Stimulated activated memory B cell treated with anti-CD40 and anti-IgM and Interleukin-4, amounts not matched to agents 10 μg/mL and 1 μg/mL and 100 μg/mL, for 72 hours (primary cell): ENCODE measurements at places on chromosomes 6 and 20.

DNA sequence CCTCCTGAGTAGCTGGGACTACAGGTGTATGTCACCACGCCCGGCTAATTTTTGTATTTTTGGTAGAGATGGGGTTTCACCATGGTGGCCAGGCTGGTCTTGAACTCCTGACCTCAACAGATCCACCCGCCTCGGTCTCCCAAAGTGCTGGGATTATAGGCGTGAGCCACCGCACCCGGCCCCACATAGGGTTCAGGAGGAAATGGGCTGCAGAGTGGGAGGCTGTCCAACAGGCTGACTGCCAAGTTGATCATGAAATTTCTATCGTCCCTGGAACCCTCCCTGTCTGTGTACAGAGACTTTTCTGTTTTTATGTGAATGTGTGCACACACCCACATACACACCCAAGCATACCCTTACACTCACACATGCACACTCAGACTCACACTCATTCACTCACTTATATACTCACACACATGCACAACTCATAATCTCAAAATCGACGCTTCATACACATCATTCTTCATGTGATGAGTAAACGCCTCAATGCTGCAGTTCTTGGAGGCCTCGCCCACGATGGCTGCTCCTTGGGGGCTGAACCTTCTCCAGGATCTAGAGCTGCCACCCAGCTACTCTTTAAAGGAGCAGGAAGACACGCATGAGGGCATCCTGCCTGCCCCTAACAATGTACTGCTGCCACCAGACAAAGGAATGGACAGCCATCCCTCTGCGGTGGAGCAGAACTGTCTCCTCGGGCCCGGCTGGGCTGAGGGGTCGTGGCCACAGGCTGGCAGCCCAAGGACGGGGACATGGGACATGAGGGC, 35.6 kb downstream of the SUN5 start:
- ATAC-seq = no peak

DNA sequence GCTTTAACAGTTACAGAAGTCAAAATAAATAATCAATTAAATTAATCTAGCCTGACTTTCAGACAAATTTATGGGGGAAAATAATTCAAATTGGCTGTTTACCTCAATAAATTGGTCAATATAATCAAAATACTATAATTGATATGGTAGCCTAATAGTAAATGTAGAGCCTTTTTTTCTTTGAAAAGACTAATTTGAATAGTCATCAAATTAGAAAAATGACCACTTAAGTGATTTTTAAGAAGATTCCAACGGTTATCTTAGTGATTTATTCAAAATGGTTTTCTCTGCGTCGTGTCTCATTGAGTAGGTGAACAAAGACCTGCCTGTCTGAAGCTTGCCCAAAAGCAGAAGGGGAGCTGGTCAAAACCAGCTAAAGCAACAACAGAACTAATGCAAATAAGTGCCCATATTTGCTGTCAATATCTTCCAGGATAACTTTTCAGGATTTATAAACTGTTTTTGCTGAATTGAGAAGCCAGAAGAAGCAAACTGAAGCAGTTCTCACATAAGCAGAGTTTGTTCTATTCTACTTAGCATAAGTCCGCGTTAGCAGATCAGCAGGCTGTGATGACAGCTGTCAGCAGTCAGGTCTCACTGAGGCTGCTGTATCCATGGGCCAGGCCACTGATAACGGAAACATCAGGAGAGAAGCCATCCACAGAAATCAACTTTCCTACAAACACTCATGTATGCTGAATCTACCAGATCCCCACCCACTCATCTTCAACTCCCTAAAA, 7.0 kb downstream of the RCAN2 start:
- ATAC-seq = no peak

GRCh38 chr20:35240811-35241293, 14.4 kb downstream of the MMP24 start:
- ATAC-seq = no peak

DNA sequence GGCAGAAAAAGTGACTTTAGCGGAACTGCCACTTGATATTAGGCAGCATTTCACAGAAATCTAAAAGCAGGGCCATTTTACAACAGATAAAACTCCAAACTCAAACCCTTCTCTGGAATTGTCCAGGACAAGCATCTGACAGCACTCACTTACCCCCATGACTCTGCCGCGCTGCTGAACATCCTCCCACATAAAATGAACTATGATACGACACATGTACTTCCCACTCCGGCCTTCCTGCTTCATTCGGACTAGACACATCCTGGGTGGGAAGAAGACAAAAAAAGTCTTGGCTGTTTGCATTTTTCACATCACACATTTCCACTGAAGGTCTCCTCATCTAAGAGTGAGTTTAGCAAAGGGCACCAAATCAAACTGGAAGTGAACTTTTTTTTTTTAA, 54.8 kb upstream of the FAM83C start:
- no peak for ATAC-seq

- no peak for ATAC-seq
Measured at GRCh38 chr6:112911959-112912358, 564.8 kb downstream of the RFPL4B start.

- ATAC-seq = no peak
Measured at GRCh38 chr6:165971202-165971601, 196.4 kb downstream of the TBXT start.

DNA sequence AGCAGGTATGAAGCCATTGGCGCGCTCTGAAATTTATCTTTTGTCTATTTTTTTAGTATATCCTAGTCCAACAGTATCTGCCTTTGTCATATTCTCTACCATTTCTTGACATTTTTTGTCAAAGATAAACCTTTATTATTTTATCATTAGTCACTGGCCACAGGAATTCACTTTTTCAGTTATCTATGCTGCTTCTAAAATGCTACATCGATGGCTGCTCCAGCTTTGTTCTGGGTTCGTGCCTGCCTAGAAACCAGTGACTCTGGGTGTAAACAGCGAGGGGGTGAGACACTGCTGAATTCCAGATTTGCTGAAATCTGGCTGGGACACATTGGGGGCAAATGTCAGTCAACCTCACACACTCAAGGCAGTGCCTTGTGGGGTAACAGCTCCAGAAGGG, 193.4 kb downstream of the CDC5L start:
- ATAC-seq = no peak

DNA sequence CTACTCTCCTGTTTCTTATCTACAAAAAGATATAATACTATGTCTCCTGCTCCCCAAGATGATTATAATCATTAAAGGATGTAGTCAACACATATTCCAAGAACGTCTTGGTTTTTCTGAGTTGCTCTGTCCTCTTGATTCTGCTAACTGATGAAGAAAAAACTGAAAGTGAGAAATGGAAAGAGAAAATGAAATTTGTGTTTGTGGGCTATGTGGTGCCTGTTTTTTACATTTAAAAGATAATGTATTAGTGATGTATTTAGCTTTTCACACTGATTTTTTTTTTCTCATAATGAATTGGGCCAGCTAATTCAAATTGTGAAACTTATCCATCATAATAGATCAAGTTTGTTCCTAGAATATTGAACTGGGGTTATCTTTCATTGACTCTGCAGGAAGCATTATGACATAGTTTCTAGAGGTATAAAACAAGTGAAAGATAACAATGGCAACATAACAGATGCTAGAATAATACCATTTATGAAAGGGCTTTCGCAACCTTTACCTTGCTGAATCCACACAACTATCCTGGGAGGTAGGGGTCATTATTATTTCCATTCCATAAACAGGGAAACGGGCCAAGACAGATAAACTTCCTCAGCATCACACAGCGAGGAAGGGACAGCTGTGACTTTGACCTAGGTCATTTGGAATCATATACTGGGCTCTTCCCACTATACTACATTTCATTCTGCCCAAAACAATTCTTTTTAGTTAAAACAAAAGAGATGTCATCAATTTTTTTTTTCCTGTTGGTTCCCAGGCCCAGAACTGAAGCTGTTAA, 336.7 kb downstream of the GJA1 start:
- no peak for ATAC-seq

GRCh38 chr6:155248008-155249001, 15.5 kb upstream of the CLDN20 start:
- ATAC-seq = peak; percentile 72

- no peak for ATAC-seq
Measured at GRCh38 chr6:44185953-44186634, 27.5 kb downstream of the CAPN11 start.

DNA sequence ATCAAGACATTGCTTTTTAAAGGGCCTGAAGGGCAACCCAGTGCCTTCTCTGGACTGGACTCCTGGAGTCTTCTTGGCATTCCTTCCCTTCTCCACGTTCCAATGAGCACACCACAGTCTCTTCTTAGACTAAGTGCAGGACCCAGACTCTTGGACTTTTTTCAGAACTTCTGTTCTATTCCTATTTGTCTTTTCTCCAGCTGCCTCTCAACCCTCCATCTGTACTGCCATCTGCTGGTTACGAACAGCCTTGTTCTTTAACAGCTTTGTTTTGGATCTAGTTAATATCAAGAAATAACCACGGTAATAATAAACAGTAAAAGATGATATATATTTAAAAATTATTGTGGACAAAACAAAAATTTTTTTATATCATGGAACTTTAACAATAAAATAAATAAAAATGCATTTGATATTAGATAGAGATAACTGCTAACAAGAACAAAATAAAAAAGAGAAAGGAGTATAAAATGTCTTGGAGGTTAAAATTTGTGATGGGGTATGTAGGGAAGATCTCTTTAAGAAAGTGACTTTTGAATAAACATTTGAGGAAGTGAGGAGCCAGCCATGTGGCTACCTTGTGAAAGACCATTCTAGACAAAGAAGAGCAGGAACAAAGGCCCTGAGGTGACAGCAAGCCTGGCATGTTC, 105.1 kb upstream of the HCRTR2 start:
- ATAC-seq = no peak

GRCh38 chr6:125930765-125931418, 25.7 kb upstream of the HINT3 start:
- no peak for ATAC-seq

- ATAC-seq = no peak
Measured at GRCh38 chr20:49593466-49594142, 25.7 kb upstream of the PTGIS start.

DNA sequence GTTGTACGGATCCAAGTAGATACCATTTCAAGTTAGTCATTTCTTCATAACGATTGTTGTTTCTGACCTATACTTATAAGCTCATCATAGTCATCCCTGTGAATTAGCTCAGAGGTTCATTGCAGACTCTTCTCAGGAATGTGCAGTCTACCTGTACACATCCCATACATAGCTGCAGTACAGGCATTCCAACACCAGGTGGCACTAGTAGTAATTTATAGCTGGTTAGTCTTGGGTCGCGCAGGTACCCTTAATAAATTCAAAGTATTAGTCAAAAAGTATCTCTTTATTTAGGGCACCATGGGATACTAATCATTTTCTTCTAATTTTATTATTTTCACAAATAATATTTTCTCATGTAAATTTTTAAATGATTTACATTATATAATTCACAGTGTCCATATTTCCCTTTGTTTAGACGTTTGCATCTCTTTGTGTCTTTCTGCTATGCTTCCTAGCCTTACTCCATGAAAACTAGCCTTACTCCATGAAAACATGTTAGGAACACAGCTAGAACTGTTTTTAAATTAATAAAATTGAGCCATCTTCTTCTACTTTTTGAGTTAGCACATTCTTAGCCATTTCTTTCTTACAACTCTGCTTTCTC, 128.6 kb upstream of the FAM83B start:
- ATAC-seq = peak; percentile 48

- ATAC-seq = peak; percentile 61
Measured at GRCh38 chr20:44736170-44737021, 9.3 kb upstream of the KCNK15 start.

GRCh38 chr20:4056880-4057279, 41.5 kb upstream of the RNF24 start:
- ATAC-seq = no peak

DNA sequence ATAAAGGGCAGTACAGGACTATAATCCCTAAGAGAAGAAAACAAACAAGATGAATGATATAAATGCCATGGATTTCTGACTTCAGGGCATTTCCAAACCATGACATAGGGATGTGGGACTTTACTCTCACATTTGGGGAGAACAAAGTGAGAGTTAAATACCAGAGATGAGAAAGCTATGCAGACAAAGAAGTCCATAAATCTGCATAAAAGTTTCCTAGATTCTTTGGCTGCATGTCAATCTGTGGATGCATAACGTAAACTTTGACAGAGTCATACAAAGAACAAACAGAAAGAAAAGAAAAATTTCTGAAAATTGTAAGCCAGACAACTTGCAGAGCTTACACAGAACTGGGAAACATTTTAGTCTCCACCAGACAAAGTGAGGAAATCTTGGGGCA, 11.7 kb downstream of the EPM2A start:
- ATAC-seq = no peak

DNA sequence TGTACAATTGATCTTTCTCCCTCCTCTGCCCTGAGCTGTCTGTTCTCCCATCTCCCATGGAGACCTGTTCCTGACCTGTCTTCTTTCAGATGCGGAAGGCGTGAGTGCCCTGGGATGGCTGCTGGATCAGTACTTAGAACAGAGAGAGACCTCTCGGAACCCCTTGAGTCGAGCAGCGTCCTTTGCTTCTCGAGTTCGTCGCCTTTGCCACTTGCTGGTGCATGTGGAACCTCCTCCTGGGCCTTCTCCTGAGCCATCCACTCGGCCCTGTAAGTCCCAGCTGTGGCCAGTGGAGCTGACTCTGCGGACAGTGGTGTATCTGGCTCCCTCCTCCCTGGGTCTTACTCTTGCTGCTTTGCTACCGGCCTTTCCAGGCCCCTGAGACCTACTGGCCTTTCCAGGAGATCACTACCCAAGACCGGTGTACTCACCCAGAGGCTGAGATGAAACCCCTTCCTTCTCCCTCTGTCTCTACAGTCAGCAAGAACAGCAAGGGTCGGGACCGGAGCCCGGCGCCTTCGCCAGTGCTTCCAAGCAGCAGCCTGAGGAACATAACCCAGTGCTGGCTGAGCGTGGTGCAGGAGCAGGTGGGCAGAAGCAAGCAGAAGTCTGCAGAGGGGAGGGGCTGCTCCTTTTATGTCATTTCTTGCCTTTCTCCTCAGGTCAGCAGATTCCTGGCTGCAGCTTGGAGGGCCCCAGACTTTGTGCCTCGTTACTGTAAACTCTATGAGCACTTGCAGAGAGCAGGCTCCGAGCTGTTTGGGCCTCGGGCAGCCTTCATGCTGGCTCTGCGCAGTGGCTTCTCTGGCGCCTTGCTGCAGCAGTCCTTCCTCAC, 22.5 kb downstream of the CUL9 start:
- no peak for ATAC-seq

GRCh38 chr20:36234771-36235320, 1.4 kb upstream of the AAR2 start:
- ATAC-seq = no peak

DNA sequence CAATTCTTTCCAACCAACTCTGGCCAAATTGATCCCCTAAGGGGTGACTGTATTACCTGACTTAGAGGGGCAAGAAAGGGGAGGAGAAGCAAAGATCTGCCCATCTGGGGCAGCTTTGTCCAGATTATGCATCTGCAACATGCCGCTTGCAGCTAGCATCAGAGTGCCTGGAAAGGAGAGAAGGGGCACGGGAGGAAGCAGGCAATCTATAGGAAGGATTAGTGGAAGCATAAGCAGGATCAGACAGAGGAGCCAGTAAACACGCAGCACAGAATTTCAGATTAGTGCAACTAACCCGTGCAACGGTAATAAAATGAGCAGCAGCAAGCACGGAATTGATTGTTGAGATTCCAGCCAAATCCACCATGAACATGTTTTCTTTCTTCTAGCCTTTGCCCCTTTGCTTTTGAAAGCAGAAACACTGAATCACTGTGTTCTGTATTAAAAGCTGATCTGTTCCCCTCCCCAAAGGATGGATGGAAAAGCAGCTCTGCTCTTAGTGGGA, 643.6 kb upstream of the CHD6 start:
- no peak for ATAC-seq

GRCh38 chr20:51220293-51220706, 197.4 kb upstream of the KCNG1 start:
- ATAC-seq = no peak
